ENCODE measurements at places on chromosomes 6 and 20. TPM values are rescaled to one million over a fixed set of nuclear protein-coding genes. Genes with fewer than 3 reads are reported as not detected.

The OR12D3 gene
- not detected for total RNA-seq

The NKAIN4 gene
- total RNA-seq = not detected

The RFX6 gene
- not detected for total RNA-seq

The TEAD3 gene
- total RNA-seq = 1.5 TPM

The VSTM2L gene
- total RNA-seq = 0.30 TPM
